Heart right ventricle (tissue), 16 donors: ENCODE measurements at places on chromosomes 5 and 9. TPM values are rescaled to one million over a fixed set of nuclear protein-coding genes. Genes with fewer than 3 reads are reported as not detected.

Gene KDM3B
- total RNA-seq, result 31.9 TPM

Gene OBP2B
- not detected for total RNA-seq

DNA sequence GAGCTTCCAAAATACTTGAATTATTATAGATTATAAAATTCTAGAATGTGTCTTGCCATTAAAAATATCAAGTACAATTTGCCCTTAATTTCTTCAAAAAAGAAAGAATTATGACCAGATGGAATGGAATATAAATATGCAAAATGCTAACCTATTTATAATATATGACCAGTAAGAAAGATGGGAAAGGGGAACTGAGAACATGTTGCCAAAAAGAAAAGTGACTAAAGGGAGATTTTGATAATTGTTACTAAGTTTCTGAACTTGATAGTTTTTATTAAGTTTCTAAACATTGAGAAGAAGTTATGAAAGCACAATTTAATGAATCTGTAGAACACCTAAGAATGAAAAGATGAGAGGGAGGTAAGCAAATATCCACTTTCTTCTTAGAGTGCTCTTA, 188.4 kb upstream of the NR4A3 start:
- H3K27ac ChIP-seq, result no peak overlapping the region
- DNase-seq, result no peak
- H3K4me1 ChIP-seq, result no peaks in the 10 kb centered on the region
- no peak overlapping the region for H3K4me3 ChIP-seq
- no peaks in the 10 kb centered on the region for H3K36me3 ChIP-seq
- no peaks in the 10 kb centered on the region for H3K27me3 ChIP-seq

- H3K4me3 ChIP-seq, result no peak overlapping the region
- H3K36me3 ChIP-seq, result no peaks in the 10 kb centered on the region
- no peak for DNase-seq
- H3K27me3 ChIP-seq, result no peaks in the 10 kb centered on the region
- no peaks in the 10 kb centered on the region for H3K4me1 ChIP-seq
These were observed 8.2 kb upstream of the ZFYVE16 start for GRCh38 chr5:80399526-80400239.
